Fibroblast of skin of abdomen (primary cell): ENCODE measurements at places on chromosomes 2 and 18.

DNA sequence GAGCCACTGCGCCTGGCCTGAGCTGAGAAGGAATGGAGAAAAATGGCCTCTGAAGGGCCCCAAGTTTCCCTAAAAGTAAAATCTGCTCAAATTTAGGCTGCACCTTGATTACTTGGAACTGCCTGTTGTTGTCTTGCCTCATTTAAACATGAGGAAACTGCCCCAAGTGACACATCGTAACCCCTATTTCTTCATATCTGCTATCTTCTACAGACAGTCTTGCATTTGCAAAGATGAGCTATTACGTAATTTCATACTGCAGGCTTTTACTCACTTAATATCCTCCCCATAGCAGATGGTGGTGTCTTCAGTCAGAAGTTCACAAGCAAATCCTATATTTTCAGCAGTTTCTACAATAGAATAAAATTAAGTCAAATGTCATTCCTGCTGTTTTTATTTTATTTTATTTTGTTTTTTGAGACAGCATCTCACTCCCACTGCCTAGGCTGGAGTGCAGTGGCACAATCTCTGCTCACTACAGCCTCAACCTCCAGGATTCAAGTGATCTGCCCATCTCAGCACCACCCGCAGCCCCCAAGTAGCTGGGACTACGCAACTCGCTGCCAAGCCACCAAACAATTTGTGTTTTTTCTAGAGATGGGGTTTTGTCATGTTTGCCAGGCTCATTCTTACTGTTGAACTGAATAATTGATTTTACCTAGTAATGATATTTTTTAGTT is 45.3 kb upstream of the NARS1 start:
- DNase-seq = peak; percentile 70

GRCh38 chr18:5600378-5601071 is 56.7 kb upstream of the EPB41L3 start:
- peak; percentile 26 for DNase-seq

DNA sequence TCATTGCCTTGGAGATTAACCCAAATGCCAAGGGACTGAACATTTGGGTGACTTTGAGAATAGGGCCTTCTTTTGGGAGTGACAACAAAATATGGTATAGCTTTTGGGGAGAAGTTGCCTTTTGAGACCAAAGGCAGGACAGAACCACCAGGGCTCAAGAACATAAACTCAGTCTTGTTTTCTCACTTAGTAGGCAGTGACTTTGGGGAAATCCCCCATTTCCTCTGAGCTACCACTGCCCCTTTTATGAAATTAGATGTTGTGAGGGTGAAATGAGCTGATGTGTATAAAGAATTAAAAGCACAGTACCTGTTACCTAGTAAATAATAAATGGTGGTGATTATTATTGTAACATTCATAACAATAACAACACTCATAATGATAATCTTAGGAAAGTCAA is 36.5 kb downstream of the GPD2 start:
- no peak for DNase-seq

GRCh38 chr2:238097988-238098871 is 1.9 kb upstream of the ESPNL start:
- DNase-seq = no peak

GRCh38 chr2:158923180-158923594 is 45.3 kb upstream of the TANC1 start:
- peak; percentile 48 for DNase-seq

GRCh38 chr2:176174824-176175708 is 13.4 kb upstream of the HOXD1 start:
- peak; percentile 28 for DNase-seq

DNA sequence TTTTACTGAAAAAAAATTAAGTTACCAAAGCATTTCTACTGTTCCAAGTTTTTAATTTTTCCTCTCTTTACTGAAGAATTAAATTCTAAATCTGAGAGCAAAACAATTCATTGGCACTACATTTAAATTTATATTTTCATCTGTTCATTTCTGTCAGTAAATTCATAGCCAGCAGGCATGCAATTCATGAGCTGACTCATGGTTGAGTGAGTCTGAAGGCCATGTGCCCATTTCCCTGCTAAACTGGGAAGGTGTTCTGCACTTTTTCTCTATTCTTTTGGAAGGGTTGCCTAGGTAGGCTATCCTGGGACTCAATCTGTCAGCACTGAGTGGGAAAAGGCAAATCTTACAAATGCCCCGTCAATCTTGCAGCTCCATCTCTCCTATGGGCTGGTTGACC is 88.7 kb downstream of the KLHL14 start:
- no peak for DNase-seq

GRCh38 chr2:20818820-20819219 is 4.1 kb downstream of the LDAH start:
- no peak for DNase-seq

DNA sequence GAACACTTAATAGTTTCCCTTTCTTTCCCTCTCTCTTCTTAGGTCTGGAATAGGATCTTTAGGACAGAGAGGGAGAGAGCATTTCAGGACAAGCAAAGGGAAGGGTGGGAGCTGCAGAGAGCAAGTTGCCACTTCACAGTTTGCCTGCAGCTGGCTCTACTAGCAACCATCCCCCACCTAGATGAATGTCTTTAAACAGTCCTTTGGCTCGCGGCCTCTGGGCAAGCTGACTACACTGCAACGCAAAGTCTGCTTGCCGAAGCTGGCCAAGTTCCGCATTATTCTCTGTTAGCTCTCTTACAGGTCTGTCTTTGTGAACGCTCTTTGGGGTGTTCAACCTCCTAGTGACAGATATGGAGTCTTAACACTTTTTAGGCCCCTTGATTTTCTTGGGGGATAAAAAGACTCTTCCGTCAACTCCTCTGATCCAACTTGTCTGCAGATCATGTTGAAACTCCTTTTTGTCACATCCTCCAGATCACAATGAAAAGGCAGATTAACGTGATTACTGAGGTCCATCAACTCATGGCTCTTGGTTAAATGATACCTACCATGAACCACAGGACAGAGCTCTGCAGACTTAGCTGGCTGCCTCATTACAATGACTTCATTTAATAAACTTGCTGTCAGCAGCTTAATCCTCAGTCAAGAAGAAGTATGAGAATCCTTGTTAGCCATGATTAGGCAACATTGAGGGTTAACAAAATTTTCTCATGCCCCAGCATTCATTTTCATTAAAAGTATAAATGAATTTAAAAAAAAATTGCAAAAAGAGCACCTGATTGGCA is 74.6 kb downstream of the SLC4A3 start:
- peak; percentile 61 for DNase-seq

- peak; percentile 95 for DNase-seq
Observed at GRCh38 chr2:65456064-65456463, 23.7 kb upstream of the SPRED2 start.

GRCh38 chr2:10057231-10058107 is 14.1 kb downstream of the KLF11 start:
- DNase-seq = peak; percentile 52

DNA sequence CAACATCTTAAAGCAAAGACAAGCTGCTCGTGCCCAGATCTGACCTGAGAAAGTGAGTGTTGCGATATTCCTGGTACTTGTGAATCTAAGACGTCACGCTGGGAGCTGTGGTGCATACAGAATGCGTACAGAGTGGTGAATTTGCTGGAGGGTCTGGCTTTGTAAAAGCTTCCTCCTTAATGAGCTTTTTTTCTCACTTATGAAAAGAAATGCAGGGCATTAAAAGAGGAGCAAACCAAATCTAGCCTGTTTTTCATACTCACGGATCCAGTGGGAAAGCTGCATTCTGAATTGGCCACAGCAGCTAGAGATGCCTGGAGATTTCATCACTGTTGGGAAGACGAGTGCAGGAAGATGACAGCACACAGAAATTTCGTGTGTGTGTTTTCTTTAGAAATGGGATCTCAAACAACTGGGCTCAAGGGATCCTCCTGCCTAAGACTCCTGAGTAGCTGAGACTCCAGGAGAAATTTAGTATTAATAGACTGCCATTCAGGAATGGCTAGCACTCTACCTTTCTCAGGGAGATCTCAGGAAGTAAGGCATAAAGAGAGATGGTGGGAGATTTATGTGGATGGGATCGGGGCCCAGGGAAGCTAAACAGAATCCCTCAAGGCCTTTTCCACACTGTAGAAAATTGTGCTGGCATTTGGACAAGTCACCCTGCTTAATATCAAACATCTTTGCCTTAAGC is 181.3 kb downstream of the ALPK2 start:
- DNase-seq = peak; percentile 28

DNA sequence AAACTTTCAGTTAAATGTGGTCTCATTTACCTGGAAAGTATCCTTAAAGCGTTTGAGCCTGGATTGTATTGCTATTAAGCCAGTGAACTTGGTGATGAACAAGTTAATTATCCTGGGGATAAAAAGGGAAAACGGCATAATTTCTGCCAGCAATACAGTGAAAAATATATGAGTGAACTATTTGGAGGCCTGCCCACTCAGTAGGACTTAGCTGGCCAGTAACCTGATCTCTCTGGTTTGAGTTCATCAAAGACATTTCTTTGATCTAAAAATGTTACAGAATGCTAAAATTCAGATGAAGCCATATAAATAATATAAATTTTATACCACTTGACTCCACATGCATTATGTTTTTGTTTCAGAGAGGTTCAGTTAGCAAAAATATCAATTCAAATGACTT is 241.1 kb upstream of the VWC2L start:
- DNase-seq = peak; percentile 26

GRCh38 chr2:161708350-161708975 is 84.2 kb downstream of the SLC4A10 start:
- DNase-seq = no peak

- no peak for DNase-seq
Observed at GRCh38 chr2:232489516-232490220, 2.0 kb upstream of the ECEL1 start.

DNA sequence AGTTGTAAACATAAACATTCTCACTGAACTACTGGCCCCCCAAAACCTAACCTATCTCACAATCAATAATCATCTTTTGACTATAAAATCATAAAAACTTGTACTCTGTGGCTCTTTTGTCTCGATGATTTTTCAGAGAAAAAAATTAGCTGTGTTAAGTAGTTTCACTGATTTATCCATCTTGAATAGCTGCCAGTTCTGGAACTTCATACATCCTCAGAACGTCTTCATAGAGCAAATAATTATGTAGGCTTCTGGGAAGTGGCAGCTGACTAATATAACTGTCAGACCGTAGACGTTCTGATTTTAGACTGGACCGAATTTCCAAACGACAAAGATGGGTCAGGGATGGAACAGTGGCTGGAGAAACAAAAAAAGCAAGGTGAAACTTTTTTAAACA is 97.3 kb upstream of the CHAC2 start:
- DNase-seq = peak; percentile 57

DNA sequence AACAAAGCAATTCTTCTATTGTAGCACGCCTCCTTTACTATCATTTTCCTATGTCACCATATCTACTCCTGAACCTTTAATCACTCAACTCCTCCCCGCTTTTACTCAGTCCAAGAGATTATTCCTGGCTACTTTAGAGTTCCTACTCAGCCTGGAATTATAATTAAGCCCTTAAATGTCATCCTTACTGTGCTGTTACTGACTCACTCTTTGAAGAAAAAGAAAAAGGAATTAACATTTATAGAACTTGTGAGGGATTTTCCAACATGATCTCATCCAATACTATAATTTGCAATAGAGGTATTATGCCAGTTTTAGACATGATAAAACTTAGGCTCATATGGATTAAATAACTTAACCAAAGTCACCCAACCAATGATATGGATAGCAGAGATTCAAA is 61.7 kb downstream of the CCDC88A start:
- DNase-seq = peak; percentile 35

DNA sequence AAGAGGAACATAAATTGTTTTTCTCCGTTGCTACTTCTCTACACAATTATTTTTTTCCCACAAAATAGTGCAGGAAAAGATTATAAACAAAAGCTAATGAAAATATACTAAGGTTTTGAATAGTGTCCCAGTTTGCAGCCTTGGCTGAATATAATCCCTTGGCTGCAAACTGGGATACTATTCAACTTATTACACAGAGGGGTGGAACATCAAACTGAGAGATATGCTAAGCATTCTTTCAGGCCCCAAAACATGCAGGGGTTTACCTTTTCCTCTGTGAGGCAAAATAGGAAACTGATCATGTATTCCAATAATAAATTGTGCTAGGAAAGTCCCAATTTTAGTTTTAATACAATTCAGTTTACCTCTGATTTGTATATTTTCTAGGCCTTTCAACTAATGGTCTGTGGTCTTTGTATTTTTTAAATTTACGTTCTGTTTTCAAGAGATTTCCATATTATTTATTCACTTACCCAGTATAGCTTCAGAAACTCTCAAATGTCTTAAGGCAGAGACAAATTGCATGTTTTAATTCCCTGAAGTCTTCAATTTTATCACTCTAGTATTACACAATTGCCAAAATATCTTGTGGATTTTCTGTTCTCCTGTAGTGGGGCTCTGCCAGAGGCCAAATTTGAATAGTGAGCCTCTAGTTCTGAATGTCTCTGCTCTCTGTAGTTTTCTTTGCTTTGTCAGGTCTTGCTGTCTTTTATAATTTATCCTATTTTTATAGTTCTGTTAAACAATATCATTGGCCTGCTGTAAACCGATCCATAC is 63.9 kb downstream of the PPP1R1C start:
- no peak for DNase-seq

DNA sequence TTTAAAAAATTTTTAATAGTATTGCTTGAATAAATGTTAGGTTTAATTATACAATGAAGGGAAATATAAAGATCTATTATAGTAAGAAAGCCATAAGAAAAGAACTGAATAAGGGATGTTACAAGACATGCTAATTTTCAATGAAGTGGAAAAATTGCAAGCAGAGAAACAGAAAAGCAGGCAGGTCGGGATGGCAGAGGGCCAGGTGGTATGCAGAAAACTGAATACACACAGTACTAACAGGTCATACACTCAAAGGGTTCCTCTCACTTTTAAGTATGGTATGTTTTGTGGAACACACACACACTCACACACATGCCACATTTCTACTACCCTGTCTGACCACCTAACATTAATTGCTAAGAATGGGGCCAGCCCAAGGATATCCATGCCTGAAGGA is 76.7 kb upstream of the DTNA start:
- no peak for DNase-seq

- DNase-seq = no peak
Observed at GRCh38 chr18:34330308-34330707, 105.6 kb upstream of the NOL4 start.

GRCh38 chr18:55100817-55101457 is 141.7 kb upstream of the CCDC68 start:
- DNase-seq = peak; percentile 75

- no peak for DNase-seq
Observed at GRCh38 chr18:63892566-63892965, 5.1 kb downstream of the SERPINB2 start.

- DNase-seq = no peak
Observed at GRCh38 chr18:68418226-68418868, 296.6 kb downstream of the TMX3 start.

DNA sequence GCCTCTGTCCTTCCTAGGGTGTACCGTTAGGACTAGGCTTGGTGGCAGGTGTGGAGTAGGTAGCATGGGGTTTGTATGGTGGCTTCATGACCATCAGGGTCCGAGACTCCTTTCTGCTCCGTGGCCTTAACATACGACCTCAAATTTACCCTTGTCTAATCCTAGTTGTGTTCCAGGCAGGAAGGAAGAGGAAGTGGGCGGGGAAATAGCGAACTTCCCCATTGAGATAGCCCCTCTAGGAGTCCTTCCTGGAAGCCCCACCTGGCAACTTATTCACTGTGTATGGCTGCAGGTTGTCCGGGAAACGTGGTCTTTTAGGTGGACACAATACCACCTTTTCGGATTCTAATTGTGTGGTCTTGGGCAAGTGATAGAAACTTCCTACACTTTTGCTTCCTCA is 9.3 kb downstream of the CD8A start:
- DNase-seq = no peak
